ENCODE measurements at places on chromosomes 12 and 14. TPM values are rescaled to one million over a fixed set of nuclear protein-coding genes. Genes with fewer than 3 reads are reported as not detected.
A peak's percentile ranks its signal among the peaks of the same experiment; 100 is the strongest.

GRCh38 chr12:1644534-1645438 lies 15.8 kb downstream of the WNT5B start:
- no peak for DNase-seq

- DNase-seq, result peak; percentile 87
Observed at GRCh38 chr14:105084741-105085571, 19.7 kb upstream of the GPR132 start.

DNA sequence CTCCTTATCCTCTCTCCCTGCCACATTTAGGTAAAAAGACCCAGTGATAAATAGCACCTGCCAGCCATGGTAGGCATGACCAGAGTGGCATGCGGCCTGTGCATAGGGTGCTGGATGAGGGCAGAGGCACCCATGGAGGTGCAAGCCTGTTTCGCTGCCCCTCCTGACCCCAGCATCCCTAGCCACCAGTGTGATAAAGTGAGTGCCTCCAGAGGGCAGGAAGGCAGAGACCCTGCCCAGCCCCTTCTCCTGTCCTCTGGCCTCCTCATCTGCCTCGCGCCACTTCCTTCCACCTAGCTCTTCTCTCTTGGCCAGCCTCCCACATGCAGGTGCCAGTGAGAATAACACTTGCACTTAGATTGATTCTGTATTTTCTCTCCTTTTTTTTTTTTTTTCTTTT lies 108.3 kb upstream of the FUT8 start:
- DNase-seq, result no peak

DNA sequence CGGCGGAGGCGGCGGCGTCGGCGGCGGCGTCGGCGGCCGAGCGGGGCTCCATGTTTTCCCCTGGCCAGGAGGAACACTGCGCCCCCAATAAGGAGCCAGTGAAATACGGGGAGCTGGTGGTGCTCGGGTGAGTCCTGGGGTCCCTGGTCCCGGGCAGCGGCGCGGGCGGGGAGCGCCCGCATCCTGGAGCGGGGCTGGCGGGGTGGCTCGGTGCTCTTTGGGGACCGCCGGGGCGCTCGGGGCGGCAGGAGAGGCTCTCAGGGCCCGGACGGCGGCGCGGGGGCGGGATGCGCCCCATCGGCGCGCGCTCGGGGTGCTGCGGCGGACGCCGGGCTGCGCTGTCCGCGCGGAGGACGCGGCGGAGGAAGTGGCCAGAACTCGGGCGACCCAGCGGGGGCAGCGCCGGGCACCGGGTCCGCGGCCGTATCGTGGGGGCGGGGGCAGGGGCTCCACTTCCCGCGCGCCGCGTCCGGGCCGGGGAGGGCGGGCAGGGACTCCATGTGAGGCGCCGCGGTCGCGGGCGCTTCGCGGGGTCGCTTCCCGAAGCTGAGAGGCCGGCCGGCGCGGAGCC lies 485 bp downstream of the PELI2 start:
- peak; percentile 92 for DNase-seq

DNA sequence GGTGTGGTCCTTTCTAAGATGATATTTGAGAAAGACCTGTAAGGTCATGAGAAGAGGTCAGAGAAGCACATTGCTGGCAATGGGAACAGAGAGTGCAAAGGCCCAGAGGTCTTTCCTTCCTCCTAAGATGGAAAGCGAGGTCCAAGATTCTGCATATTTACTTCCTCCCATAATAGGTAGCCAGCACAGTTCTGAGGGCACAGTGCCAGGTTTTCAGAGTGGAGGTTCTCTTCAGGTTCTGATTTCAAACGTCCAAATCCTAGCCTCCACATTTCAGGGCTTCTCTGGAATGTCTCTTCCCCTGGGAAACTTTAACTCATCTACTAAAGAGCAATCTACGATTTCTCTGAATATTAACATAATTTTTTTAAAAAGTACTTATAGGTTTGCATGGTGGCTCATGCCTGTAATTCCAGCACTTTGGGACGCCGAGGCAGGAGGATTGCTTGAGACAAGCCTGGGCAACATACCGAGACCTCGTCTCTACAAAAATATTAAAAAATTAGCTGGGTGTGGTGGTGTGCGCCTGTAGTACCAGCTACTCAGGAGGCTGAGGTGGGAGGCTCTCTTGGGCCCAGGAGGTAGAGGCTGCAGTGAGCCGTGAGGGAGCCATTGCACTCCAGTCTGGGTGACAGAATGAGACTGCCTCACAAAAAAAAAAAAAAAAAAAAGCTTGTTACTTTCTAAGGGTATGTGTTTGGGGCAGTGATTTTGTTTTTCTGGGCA lies 526 bp upstream of the MRPL42 start:
- no peak for DNase-seq

The SLC24A4 gene
- total RNA-seq, result 0.77 TPM

The CLEC7A gene
- 27.7 TPM for total RNA-seq

Data from mesenteric fat pad (tissue), 1 donor.